Nucleus accumbens (tissue), 56 donors: ENCODE measurements at places on chromosomes 11 and 22.

GRCh38 chr11:122572592-122572991 is 82.9 kb upstream of the UBASH3B start:
- no peak for DNase-seq

GRCh38 chr11:17296852-17297559 is 20.5 kb downstream of the NUCB2 start:
- no peak for DNase-seq

- DNase-seq: no peak
These were observed 34.3 kb downstream of the PRR5L start for GRCh38 chr11:36330411-36330810.

DNA sequence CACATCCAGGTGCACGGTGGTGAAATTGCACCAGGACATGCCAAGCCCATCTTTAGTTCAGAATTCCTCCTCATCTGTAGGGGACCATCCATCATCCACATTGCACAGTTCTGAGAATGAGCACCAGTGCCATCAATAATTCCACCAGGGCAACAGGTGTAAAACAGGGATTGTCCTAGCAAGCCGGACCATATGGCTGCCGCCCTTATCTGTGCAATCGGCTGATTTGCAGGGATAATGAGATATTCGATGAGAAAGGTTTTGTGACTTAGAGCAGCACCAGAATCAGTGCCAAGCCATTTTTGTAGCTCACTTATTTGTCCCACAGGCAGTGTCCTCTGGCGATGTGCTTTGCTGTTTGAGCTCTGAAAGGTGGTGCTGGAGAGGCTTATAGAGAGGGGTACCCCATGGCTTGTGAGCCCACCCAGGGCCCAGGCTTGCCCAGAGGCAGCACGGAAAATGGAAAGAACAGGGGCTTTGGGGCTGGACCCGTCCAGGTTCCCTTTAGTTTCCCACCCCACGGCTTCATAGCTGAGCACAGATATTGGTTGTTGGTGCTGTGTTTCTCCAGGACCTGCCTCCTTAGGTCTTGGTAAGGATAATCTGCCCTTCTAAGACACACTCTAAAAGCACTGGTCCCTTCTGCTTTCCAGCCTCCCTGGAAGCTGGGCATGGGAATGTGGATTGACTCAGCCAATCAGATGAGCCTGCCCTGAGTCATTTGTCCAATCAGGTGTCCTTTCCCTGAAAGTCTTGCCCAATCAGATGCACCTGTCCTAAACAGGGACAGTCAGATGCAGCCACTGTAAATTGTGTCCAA is 84.0 kb upstream of the SHANK2 start:
- no peak for DNase-seq

GRCh38 chr11:65903068-65903481 is 2.9 kb upstream of the FOSL1 start:
- no peak for DNase-seq
